Right kidney (tissue), 9 donors: ENCODE measurements at places on chromosomes 7 and 10.
A peak's percentile ranks its signal among the peaks of the same experiment; 100 is the strongest.

DNA sequence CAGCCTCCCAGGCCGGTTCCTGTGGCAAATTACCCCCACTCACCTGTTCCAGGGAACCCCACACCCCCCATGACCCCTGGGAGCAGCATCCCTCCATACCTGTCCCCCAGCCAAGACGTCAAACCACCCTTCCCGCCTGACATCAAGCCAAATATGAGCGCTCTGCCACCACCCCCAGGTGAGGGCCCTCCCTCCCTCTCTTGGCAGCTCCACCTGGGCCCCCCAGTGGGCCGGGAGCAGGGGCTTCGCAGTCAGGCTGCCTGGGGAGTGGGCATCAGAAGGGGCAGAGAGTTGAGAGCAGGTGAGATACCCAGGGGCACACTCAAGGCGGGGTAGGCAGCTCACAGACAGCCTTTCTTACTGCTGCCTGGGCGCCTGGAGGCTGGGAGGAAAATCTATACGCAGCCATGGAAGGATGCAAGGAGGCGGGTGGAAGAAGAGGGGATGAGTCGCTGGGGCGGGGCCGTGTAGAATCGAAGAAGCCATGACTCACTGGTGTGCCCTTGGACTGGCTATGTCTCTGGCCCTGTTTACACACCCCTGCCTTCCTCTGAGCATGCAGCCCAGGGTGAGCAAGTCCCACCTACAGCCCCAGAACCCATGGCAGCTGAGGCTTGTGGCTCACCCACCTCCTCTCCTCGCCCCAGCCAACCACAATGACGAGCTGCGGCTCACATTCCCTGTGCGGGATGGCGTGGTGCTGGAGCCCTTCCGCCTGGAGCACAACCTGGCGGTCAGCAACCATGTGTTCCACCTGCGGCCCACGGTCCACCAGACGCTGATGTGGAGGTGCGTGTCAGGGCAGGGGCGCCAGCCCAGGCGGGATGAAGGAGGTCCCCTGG is 48.6 kb upstream of the PPIF start:
- no peak for DNase-seq

DNA sequence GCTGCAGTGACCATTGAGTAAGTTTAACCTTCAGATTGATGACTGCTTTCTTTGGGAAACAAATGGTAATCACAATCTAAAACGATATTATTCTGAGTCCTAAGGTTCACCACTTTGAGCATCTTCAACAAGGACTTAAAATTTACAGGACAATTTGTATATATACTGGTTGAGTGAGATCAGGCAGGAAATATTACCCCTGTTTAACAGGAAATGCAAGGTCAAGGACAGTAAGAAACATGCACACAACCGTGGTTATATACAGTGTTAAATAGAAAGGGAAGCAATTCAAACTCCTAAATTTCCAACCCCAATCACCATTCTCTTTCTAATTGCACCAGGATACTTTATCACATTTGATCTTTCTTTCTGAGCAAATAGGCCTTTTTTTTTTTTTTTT is 96.1 kb downstream of the ZNF277 start:
- DNase-seq, result no peak

- no peak for DNase-seq
Measured at GRCh38 chr7:8200316-8200715, 61.7 kb downstream of the ICA1 start.

DNA sequence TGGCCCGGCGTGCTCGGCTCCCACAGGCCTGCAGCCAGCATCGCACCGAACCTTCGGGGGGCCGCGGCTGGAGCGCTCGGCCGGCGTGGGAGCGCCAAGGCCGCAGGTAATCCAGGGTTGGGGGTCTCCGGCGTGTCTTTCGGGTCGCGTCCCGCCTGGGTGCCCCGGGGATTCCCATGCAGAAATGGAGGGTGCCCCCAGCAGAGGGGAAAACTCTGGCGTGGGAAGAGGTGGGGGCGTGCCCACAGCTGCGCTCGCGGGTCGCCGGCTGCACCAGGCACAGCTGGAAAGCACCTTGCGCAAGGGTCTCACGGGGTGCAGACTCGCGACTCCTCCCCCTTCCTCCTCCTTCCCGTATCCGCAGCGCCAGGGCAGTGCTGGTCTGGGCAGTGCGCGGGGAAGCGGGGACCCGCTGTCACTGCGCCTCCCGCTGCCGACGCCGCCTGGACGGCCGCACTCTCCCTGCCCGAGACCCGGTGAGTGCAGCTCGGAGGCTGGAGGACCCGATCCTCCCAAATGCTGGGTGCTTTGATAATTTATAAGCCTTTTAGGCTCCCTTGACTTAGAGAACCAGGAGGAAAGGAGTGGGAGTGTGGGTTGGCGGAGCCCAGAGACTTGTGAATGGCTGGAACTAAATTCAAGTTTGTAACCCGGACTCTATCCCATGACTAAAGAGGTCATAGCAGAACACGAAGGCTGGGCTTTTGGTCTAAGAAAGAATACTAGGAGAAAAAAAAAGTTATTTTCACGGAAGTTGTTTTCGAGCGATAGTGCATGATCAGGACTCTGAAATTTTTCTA is 489 bp downstream of the MAP3K8 start:
- DNase-seq, result peak; percentile 92

DNA sequence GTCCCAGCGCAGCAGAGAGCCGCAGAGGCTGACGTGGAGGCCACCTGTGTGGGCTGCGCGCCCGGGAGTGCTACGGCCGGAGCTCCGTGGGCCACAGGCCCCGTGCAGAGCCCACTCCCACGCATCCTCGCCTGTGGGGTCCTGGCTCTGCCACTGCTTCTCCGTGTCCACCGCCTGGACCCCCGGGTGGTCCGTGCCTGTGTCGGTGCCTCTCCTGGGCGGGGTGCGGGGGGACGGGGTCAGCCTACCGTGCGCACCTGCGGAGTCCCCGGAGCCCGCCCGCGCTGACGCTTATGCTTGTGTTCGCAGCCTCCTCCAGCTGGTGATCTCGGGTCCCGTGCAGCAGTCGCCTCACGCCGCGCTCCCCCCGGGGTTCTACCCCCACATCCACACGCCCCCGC is 7.8 kb upstream of the ZNF853 start:
- no peak for DNase-seq

DNA sequence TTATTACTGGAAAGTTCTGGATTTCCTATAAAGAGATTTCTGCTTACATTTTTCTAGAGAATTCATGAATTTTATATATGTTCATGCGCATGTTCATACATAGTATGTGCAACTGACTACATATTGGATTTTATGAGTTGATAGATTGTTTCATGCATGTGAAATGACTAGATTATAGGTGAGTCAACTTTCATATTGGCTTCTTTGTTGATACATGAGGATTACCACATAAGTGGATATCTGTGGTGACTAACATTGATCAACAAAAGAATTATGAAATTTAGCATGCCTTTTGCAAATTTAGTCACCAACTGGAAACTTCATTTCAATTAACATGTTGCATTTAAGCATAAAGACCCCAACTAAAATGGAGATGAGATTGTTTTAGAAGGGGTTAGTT is 99.0 kb downstream of the GNAT3 start:
- DNase-seq, result no peak

- DNase-seq, result no peak
Measured at GRCh38 chr10:4650582-4650981, 175.4 kb upstream of the AKR1E2 start.

DNA sequence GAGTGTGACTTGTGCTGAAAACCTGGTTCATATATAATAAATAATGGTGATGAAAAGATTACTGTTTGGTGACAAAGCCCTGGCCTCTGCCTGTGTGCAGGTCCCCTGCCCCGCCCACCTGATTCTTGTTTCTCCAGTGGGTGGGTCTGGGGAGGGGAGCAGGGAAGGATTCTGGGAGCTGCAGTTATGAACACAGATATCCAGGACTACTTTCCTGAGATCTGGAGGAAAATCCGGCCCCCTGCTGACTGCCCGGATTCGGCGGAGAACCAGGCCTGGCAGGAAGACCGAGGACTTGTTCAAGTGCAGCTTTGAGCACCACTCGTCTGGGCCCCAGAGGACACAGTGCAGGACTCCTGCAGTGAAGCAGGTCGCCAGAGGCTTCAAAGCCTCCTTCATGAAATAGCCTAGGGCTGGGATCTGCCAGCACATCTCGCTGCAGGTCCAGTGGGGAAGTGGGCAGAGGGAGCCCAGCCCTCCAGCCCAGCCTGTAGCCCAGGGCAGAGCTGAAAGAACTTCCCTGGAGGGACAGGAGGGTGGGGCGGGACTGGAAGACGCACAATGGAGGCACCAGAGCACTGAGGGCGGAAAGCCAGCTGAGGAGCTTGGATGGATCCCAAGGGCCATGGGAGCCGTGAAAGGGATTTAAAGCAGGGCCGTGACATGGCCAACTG is 7.0 kb downstream of the ATP6V0E2 start:
- no peak for DNase-seq

GRCh38 chr7:31368620-31369019 is 28.1 kb upstream of the NEUROD6 start:
- no peak for DNase-seq

- peak; percentile 30 for DNase-seq
Measured at GRCh38 chr10:71278691-71279588, 40.1 kb upstream of the SLC29A3 start.

GRCh38 chr10:78524941-78525340 is 491.3 kb downstream of the RPS24 start:
- DNase-seq, result no peak

GRCh38 chr10:1648648-1649047 is 88.7 kb downstream of the ADARB2 start:
- no peak for DNase-seq

DNA sequence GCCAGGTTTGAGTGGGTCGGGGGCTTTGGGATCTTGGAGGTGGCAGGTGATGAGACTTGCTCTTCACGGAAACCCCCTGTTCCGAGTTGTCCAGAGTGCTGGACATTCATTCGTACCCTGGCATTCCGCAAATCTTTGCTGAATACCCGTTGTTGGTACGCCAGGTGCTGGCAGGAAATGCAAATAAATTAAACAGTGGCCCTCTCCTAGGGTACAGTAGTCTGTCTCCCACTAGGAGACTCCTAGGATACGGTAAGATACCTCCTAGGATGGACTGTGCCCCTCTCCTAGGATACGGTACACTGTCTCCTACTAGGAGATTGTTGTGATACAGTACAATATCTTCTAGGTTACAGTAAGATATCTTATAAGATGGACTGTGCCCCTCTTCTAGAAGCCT is 544 bp downstream of the SEC23IP start:
- DNase-seq, result no peak

DNA sequence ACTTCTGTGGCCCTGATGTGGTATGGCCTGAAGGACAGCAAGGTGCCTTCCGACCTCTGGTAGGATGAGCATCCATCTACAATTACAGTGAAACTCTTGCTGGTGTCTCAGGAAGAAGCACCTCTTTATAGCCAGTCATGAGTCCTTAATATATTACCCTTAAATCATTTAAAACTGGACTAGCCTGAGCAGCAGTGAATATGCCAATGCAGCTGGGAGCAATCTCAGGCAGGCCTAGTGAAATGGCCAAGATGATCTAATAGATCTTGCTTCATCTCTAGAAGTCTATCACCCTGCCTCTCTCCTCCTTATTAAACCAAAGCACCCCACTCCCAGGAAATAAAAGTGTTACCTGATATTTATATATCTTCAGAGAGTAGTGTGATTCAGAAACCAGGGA is 66.7 kb upstream of the SORCS3 start:
- DNase-seq, result no peak

- no peak for DNase-seq
Measured at GRCh38 chr10:36381748-36382147, 739.7 kb upstream of the FZD8 start.
